Cardiac septum (tissue), 1 donor: ENCODE measurements at places on chromosomes 7 and 10. TPM values are rescaled to one million over a fixed set of nuclear protein-coding genes. Genes with fewer than 3 reads are reported as not detected.

NPC1L1 gene
- total RNA-seq = 0.19 TPM

AOAH gene
- total RNA-seq = 1.6 TPM

NEUROG3 gene
- not detected for total RNA-seq

HECW1 gene
- total RNA-seq = not detected

DENND2A gene
- 7.2 TPM for total RNA-seq

PVRIG gene
- total RNA-seq = not detected

NUDT13 gene
- total RNA-seq = 2.4 TPM

RSPH10B gene
- total RNA-seq = not detected

PPP1R3A gene
- total RNA-seq = 74.8 TPM

SEPTIN14 gene
- not detected for total RNA-seq
